ENCODE measurements at places on chromosomes 12 and 14. TPM values are rescaled to one million over a fixed set of nuclear protein-coding genes. Genes with fewer than 3 reads are reported as not detected.

- H3K27ac ChIP-seq: no peak overlapping the region
- H3K4me3 ChIP-seq: no peak overlapping the region
- H3K36me3 ChIP-seq: peaks cover 5% of the 10 kb centered on the region
- peaks cover 23% of the 10 kb centered on the region for H3K4me1 ChIP-seq
- DNase-seq: no peak
- H3K27me3 ChIP-seq: no peaks in the 10 kb centered on the region
Observed at GRCh38 chr12:89179983-89180382, 172.3 kb downstream of the DUSP6 start.

- no peaks in the 10 kb centered on the region for H3K36me3 ChIP-seq
- no peak overlapping the region for H3K27ac ChIP-seq
- no peak overlapping the region for H3K4me3 ChIP-seq
Observed at GRCh38 chr14:32754209-32754608, 184.5 kb upstream of the NPAS3 start.

Gene DAO
- total RNA-seq: not detected

DNA sequence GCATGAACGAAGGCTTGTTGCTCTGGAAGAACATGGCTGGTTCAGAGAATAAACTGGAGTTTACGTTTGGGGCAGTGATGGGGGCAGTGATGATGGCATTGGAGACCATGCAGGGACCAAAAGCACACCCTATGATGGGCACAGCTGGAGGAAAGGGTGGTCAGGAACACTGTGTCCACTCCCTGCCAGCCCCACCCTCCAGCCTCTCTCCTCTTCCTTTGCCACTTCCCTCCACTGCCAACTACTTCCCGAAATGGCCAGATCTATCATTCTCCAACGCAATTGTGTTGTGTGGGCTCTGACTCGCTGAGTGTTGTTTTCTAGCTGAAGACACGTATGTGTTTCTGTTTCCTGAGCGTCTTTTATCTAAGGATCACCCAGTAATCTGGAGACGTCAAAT lies 39.3 kb upstream of the GSG1 start:
- no peak overlapping the region for H3K27ac ChIP-seq
- no peak for DNase-seq
- H3K27me3 ChIP-seq: peaks cover 6% of the 10 kb centered on the region
- H3K4me1 ChIP-seq: peaks cover 26% of the 10 kb centered on the region
- H3K36me3 ChIP-seq: no peaks in the 10 kb centered on the region

Gene KRR1
- total RNA-seq: 70.6 TPM

GRCh38 chr14:99539491-99539890 lies 58.3 kb downstream of the CCNK start:
- H3K36me3 ChIP-seq: no peaks in the 10 kb centered on the region
- no peak for DNase-seq
- H3K27me3 ChIP-seq: no peaks in the 10 kb centered on the region
- H3K4me3 ChIP-seq: no peak overlapping the region
- H3K4me1 ChIP-seq: no peaks in the 10 kb centered on the region

DNA sequence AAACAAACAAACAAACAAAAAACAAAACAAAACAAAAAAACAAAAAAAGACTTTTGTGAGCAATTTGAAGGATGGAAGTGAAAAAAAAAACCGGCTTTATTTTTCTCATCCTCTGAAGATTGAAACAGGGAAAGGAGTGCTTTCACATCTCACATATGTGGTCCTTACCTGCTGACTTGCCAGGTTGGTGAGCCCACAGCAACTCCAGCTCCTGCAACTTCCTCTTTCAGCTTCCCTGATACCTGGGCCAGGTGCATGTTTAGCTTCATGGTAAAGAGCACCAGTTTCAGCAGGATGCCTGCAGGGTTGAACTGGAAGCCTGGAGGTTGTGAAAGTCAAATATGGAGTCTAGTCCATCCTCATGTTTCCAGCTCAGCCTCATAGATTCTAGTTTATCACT lies 221.2 kb upstream of the OTX2 start:
- peaks cover 2% of the 10 kb centered on the region for H3K27me3 ChIP-seq
- no peak overlapping the region for H3K27ac ChIP-seq
- no peak for DNase-seq
- no peaks in the 10 kb centered on the region for H3K36me3 ChIP-seq
- peaks cover 2% of the 10 kb centered on the region for H3K4me1 ChIP-seq

Gene KRT78
- not detected for total RNA-seq

DNA sequence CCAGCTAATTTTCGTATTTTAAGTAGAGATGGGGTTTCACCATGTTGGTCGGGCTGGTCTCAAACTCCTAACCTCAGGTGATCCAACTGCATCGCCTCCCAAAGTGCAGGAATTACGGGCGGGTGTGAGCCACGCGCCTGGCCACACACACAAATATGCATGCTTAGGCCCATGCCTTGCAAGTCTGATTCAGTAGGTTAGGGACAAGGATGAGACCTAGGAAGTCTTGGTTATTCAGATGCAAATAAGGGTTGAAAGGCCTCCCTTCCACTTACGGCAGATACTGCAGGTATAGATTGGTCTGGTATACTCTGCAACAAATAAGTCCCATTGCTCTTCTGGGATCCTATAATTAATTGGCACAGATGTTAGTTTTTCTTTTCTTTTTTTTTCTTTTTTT lies 32.9 kb downstream of the TXNRD1 start:
- peaks cover 2% of the 10 kb centered on the region for H3K27me3 ChIP-seq
- no peak for DNase-seq
- H3K27ac ChIP-seq: no peak overlapping the region
- H3K4me3 ChIP-seq: no peak overlapping the region

DNA sequence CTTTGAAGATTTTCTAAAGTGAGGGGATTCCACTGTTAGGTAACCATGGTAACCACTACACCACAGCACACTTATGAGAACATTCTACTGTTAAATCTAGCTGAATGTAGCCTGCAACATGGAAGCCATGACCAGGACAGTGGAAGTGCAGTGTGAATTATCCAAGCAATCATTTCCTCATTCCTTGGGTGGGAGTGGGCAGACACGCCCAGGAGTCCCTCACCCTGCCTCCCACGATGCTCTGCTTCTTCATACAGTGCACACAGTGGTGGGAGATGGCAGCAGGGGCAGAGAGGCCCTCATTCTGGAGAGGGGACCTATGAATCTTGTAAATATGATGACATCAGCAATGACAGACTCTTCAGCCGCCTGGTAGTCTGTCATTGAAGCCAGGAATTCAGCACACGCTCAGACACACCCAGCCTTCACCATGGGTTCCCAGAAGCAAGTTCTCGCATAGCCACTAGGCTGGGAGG lies 70.1 kb upstream of the HOXC13 start:
- H3K4me3 ChIP-seq: no peak overlapping the region
- peaks cover 26% of the 10 kb centered on the region for H3K27me3 ChIP-seq
- H3K4me1 ChIP-seq: no peaks in the 10 kb centered on the region
- no peak overlapping the region for H3K27ac ChIP-seq
- no peak for DNase-seq
- H3K36me3 ChIP-seq: no peaks in the 10 kb centered on the region

- H3K27ac ChIP-seq: no peak overlapping the region
- DNase-seq: no peak
- peaks cover 5% of the 10 kb centered on the region for H3K27me3 ChIP-seq
- no peak overlapping the region for H3K4me3 ChIP-seq
- H3K4me1 ChIP-seq: peaks cover 6% of the 10 kb centered on the region
- no peaks in the 10 kb centered on the region for H3K36me3 ChIP-seq
Observed at GRCh38 chr12:48758186-48758585, 30.7 kb downstream of the ADCY6 start.

Gene LRRK2
- 0.40 TPM for total RNA-seq

- no peaks in the 10 kb centered on the region for H3K36me3 ChIP-seq
- H3K27ac ChIP-seq: no peak overlapping the region
- DNase-seq: no peak
- H3K4me1 ChIP-seq: no peaks in the 10 kb centered on the region
- no peaks in the 10 kb centered on the region for H3K27me3 ChIP-seq
Observed at GRCh38 chr12:129231491-129231890, 378.2 kb downstream of the GLT1D1 start.

GRCh38 chr12:42296503-42297109 lies 29.3 kb downstream of the ZCRB1 start:
- H3K4me1 ChIP-seq: peaks cover 4% of the 10 kb centered on the region
- H3K4me3 ChIP-seq: no peak overlapping the region
- no peak for DNase-seq
- H3K36me3 ChIP-seq: no peaks in the 10 kb centered on the region
- no peak overlapping the region for H3K27ac ChIP-seq

- DNase-seq: no peak
- no peaks in the 10 kb centered on the region for H3K27me3 ChIP-seq
Observed at GRCh38 chr12:115413626-115414025, 729.7 kb upstream of the TBX3 start.

DNA sequence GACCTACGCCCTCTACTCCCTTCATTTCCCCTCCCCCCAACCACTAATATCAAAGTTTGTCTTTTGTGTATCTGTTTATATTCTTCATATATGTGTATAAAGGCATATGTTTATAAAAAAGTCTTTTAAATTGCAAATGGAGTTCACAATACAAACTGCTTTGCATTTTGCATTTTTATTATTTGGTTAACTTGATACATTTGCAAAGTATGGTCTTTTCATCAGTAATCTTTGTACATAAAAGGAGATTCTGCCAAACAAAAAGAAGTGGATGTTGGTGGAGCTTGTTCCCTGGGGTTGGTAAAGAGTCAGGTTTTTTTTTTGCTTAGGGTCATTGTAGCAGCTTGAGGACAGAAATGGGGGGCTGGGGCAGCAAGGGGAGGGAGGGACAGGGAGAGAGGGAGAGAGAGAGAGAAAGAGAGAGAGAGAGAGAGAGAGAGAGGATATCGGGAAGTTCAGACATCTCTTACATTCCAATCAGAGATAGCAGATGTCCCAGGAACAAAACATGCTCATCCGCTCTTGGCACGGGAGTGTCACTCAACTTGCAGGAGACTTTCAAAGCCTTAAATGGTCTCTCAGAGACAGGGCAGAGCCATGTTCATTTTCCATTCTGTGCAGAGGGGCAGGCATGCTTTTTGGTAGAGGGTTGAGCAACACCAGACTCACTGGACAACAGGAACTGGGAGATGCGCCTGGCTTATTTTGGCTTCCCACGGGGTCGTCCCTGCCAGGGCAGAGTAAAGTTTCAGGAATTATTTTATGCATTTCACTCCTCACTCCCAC lies 44.8 kb upstream of the TBX5 start:
- H3K27me3 ChIP-seq: peaks cover 61% of the 10 kb centered on the region
- H3K4me3 ChIP-seq: no peak overlapping the region
- DNase-seq: no peak
- H3K27ac ChIP-seq: no peak overlapping the region
- H3K4me1 ChIP-seq: no peaks in the 10 kb centered on the region

- no peaks in the 10 kb centered on the region for H3K4me1 ChIP-seq
- H3K27me3 ChIP-seq: peaks cover 11% of the 10 kb centered on the region
- H3K4me3 ChIP-seq: no peak overlapping the region
- H3K36me3 ChIP-seq: no peaks in the 10 kb centered on the region
Observed at GRCh38 chr12:8665759-8666158, 3.1 kb upstream of the MFAP5 start.

Gene PPM1A
- 54.4 TPM for total RNA-seq

DNA sequence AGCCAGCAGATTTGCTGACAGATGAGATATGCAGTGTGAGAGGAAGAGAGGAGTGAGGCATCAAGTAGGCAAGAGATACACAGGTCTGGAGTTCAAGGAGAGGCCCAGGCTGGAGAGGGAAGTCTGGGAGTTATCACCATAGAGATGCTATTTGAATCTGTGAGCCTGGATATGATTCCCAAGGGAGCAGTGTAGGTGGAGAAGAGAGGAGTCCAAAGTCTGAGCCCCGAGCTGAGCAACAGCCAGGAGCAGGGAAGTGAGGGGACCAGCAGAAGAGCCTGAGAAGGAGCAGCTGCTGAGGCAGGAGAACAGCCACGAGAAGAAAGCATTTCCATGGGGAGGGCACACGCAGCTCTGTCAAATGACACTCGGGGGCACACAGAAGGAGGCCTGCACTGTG lies 20.2 kb upstream of the NXPH4 start:
- H3K27ac ChIP-seq: no peak overlapping the region
- H3K36me3 ChIP-seq: no peaks in the 10 kb centered on the region
- no peaks in the 10 kb centered on the region for H3K4me1 ChIP-seq

GRCh38 chr14:61705017-61705416 lies 9.7 kb downstream of the HIF1A start:
- H3K4me1 ChIP-seq: peaks cover 59% of the 10 kb centered on the region
- no peaks in the 10 kb centered on the region for H3K27me3 ChIP-seq
- no peak overlapping the region for H3K4me3 ChIP-seq
- H3K36me3 ChIP-seq: peaks cover 23% of the 10 kb centered on the region
- no peak overlapping the region for H3K27ac ChIP-seq

Gene CLSTN3
- total RNA-seq: 99.3 TPM

DNA sequence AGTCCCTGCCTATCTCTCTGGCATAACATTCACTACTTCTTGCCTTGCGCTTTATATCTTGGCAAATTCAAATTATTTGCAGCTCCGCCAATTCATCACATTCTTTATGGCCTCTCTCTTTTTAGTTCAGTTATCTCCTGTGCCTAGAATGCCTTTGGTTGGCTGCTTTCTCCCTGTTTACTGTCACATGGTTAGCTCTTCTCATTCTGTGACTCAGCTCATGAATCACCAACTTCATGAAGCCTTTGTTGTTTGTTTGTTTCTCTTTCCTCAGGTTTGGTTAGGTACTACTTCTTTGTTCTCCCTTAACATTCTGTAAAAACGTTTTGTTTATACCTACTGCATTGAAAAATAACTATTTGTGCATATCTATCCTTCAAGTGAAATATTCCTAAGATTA lies 376.5 kb upstream of the GARIN6 start:
- H3K27ac ChIP-seq: no peak overlapping the region
- no peaks in the 10 kb centered on the region for H3K27me3 ChIP-seq
- no peaks in the 10 kb centered on the region for H3K36me3 ChIP-seq
- H3K4me3 ChIP-seq: no peak overlapping the region
- no peaks in the 10 kb centered on the region for H3K4me1 ChIP-seq

- H3K27me3 ChIP-seq: peaks cover 3% of the 10 kb centered on the region
- peaks cover 3% of the 10 kb centered on the region for H3K4me1 ChIP-seq
- no peak overlapping the region for H3K27ac ChIP-seq
- H3K36me3 ChIP-seq: no peaks in the 10 kb centered on the region
- H3K4me3 ChIP-seq: no peak overlapping the region
Observed at GRCh38 chr14:50603565-50603964, 43.6 kb downstream of the ATL1 start.

DNA sequence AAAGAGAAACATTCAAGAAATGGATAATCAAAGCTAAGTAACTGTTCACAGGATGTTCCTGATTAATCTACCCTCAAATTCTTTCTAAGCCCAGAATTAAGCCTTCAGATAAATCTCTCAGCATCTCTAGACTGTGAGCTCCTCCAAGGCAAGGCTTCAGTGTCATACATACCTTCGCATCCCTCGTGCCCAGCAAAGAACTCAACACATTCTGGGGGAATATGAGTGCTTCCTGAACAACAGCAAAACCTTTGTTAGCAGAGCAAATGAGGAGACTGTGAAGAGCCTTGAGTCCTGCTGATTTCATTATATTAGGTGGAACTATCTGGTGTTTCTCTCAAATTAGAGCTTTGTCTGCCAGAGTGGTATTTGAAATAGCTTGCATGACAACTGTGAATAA lies 401.8 kb upstream of the TMPO start:
- H3K4me1 ChIP-seq: no peaks in the 10 kb centered on the region
- DNase-seq: no peak

- H3K27me3 ChIP-seq: peaks cover 9% of the 10 kb centered on the region
- peaks cover 1% of the 10 kb centered on the region for H3K4me1 ChIP-seq
- no peaks in the 10 kb centered on the region for H3K36me3 ChIP-seq
- H3K4me3 ChIP-seq: no peak overlapping the region
- DNase-seq: no peak
Observed at GRCh38 chr12:90173499-90174197, 465.0 kb upstream of the ATP2B1 start.

Gene DCAF5
- total RNA-seq: 56.1 TPM

Measured in activated naive CD8-positive, alpha-beta T cell treated with anti-CD3 and anti-CD28 coated beads, Interleukin-2, amount 10 ng/mL, durations not matched to agents 7 days and 5 days (primary cell).